ENCODE measurements at places on chromosomes 11 and 22.

GRCh38 chr11:63680834-63681320, 423 bp upstream of the RTN3 start:
- DNase-seq, result peak; percentile 10

- DNase-seq, result no peak
Measured at GRCh38 chr11:20007386-20007785, 152.9 kb downstream of the DBX1 start.

- DNase-seq, result peak; percentile 3
Measured at GRCh38 chr11:59728913-59729312, 15.3 kb upstream of the OR10V1 start.

DNA sequence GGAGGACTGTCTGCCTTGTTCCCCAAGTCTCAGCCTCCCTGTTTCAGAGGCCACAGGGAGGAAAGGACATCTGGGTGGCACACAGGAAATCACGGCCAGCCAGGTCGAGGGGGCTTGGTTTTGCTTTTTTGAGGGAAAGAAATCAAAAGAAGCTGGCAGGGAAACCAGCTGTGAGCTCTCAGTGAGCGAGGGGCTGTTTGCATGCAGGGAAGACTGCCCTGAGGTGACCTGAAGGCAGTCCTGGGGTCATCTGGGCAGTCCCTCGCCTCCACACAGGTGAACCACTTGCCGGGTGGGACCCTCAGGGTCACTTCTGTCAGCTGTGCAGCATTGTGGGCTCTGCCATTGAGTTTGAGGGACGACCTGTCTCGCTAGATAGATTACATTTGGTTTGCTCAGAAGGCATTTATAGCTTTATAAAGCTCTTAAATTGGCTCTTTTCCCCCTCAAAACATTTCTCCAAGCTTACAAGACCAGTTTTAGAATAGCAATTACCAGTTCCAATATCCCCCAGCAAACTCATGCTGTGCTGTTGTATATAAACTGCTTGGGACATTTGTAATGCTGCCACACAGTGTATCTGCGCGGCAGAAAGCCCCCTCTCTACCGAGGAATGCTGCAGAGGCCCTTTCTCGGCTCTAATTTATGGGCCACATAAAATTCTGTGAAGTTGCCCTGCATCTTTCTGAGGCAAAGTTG, 28.3 kb downstream of the PKNOX2 start:
- DNase-seq, result no peak

Data from CD4-positive, alpha-beta T cell treated with Interleukin-12 subunit alpha and Interleukin-12 subunit beta, for 1 hour (primary cell).